ENCODE measurements at places on chromosomes 12 and 14.

DNA sequence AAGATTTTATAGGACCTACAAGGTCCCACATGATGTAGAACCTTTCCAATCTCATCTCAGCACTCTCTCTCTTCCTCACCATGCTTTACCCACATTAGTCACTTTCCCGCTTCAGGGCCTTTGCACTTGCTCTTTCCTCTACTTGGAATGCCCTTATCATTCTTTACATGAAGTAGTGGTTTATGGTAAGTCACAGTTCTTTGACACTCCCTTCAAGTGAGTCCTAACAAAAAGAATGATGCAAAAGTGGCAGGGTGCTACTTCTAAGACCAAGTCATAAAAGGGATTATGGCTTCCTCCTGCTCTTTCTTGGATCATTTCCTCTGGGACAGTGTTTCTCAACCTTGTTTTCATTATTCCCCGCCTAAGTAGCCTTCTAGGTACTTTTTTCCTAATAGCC is 13.1 kb downstream of the TMBIM4 start:
- DNase-seq: no peak

DNA sequence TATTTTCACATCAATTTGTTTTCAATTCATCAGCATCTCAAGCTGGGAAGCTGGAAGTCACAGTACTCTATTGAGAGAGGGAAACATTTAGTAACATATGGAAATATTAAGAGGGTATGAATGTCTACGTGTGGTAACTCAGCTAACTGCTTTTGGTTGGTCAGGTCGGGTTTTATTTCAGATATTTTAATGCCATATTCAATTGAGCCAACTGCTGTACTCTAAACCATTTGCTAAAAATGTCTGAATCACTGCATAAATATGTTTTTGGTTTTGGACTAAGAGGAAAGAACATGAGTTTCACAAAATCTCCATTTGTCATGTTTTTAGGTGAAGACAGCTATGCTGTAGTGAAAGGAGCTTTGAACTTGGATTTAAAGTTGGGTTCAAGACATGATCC is 18.9 kb upstream of the PPFIBP1 start:
- DNase-seq: no peak

- DNase-seq: no peak
Observed at GRCh38 chr14:60087668-60088067, 4.1 kb upstream of the PCNX4 start.

DNA sequence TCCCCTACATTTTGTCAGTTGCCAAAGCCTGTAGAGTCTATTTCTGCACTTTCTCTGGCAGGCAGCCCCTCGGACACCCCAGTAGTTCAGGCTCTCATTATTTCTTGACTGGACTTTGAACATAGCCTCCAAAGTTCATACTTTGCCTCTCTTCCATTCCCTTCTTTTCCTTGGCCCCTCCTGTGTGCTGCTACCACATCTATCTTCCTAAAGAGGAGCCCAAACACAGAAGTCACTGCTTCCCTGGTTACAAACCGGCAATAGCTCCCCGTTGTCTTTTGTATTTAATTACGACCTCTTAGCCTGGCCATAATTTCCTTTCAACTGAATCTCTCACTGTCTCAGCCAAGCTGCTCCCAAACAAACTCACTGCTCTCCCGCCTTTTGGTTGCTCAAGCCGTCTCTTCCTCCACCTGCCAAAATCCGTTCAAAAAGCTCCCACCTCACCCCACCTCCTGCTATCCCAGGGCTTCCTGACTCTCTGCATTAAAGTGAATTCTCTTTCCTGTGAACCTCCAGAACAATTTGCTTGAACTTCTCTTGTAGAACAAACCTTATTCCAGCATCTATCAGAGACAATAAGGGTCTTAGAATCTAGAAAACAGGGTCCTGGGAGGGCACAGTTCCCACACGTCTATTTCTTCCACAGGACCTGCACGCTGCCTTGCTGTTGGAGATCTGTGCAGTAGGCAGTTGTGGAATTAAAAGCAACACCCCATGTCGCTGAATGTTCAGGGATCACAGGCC is 46.9 kb downstream of the PRMT8 start:
- DNase-seq: no peak

DNA sequence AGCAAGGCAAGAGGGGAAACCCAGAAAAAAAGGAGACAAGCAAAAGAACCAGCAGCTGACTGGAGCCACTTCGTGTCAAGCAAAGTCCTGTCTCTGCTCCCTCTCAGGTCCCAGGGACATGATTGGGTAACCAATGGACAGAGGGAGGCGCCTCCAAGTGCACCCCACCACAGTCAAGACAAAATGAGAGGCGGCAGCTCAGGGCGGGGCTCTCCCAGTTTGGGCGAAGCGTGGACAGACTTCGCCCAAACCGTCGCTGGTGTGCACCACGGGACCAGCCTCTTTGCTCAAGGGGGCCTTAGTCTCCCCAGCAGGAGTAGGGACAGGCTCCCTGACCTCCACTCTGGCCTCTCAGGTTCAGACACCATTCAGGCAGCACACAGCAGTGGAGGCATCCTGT is 1.5 kb upstream of the BEGAIN start:
- no peak for DNase-seq

- no peak for DNase-seq
Observed at GRCh38 chr14:20679907-20680306, 4.5 kb upstream of the RNASE4 start.

DNA sequence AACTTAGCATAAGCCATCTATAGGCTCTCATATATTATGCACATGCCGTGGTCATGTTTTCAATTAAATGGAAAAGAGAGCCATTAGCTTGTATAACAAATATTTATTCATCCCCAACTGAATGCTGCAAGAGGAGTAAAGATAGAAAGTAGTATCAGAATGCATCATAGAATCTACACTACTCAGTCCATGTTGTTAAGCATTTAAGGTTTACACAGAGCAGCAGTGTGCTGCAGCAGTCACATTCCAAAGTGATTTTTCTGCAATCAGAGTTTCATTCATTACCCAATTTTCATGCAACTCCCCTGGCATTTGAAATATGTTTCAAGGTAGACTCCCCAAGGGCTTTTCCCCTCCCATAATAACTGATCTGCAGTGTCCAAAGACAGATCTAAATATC is 82.2 kb upstream of the LMO3 start:
- DNase-seq: no peak

DNA sequence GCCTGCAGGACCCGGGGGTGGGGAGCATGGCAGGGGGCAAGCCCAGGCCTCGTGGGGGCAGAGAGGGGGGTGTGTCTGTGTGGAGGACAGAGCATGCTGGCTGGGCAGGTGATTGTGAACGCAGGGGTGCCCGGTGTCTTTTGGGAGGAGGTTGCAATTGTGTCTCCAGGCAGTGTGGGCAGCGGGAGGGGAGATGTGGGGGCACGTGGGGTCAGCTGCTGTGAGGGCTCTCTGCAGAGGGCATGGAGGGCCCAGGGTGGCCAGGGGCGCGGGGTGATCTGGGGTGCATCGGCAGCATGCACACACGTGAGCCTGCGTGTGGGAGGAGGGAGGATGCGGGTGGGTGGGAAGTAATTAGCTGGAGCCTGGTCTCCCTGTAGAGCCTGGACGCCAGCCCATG is 32.2 kb upstream of the DIO3 start:
- DNase-seq: no peak

DNA sequence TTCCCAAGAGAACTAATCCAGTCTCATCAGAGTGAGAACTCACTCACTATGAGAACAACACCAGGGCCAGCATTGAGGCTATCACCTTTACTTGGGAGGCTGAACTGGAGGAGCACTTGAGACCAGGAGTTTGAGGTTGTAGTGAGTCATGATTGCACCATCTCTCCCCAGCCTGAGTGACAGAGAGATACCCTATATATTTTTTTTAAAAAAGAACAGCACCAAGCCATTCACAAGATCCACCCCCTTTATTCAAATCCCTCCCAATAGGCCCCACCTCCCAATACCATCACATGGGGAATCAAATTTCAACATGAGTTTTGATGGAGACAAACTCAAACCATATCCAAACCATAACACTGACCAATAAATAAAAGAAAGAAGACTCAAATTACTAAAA is 3.7 kb upstream of the TMX1 start:
- no peak for DNase-seq

DNA sequence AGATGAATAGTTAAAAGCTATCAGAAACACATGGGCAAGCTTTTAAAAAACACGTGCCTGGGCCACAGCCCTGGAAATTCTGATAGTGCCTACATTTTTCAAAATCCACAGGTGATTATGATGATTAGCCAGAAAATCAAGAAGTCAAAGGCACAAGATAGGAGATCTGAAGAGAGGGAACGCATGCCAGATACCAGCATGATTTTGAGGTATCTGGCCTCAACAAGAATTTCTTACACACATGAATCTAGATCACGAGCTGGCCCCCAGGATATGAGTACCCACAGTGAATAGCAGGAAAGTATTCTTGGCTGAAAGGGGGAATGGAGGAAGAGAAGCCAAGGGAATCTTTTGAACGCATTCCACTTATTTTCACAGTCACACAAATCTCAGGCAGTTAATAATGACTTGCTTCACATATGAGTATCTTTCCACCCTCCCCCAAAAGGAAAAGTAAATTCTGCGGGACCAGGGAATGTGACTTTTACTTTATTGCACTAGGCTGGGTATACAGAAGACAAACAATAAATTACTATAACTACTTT is 438.2 kb downstream of the BCAT1 start:
- no peak for DNase-seq

DNA sequence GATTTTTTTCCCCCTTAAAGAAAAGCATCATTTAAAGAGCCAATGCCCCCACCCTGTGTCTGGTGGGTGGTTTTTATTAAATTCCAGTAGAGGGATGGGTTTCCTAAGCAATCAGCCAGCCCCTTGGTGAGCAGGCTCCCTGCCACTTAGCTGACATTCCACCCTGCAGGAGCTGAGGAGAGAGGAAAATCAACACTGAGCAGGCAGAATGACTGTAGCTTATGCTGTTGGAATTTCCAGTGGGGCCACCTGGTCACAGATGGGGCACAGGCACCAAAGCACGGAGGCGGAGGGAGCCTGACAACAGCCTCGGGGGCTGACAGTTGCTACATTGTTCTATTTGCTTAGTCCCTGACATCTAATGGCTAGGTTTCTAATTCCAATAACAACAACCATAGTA is 127.7 kb downstream of the TMEM30B start:
- no peak for DNase-seq
